Stimulated activated naive CD8-positive, alpha-beta T cell treated with anti-CD3 and anti-CD28 coated beads, Interleukin-15, Interleukin-2, amounts not matched to agents 100 U/mL and 50 U/mL, for 24 hours (primary cell): ENCODE measurements at places on chromosomes 2 and 18.

- no peak for DNase-seq
Observed at GRCh38 chr18:934518-935133, 30.0 kb downstream of the ADCYAP1 start.

- no peak for DNase-seq
Observed at GRCh38 chr2:11830708-11831301, 84.4 kb downstream of the LPIN1 start.

DNA sequence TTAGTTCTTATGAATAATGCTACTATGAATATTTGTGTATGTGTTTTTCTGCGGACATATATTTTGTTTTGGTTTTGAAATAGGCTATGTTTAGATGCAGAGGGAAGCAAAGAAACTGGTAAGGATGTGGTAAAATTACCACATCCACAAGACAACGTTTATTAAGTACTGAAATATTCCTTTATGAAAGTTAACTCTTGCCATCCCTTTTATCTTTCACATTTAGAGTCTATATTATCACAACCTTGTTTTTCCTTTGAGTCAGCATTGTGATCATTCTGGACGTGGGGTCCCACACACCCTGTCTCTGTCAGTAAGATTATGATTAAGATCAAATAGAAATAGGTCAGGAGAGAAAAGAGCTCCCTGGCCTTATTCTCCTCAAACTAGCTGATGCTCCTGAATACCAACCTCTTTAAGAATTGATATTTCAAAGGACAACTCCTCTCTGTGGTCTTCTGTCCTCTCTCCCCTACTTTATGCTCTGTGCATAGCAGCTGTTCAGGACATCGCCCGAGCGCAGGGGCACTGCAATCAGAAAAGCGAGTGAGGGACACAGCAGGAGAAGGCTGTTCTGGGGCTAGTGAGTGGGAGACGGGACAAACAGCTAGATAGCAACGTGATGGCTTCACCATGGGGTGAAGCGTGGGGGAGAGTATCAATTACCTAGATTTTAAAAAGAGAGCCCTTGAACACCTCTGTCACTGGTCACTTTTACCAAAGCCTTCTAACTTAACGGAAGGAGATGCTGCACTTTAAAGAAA, 12.2 kb downstream of the METAP1D start:
- no peak for DNase-seq

DNA sequence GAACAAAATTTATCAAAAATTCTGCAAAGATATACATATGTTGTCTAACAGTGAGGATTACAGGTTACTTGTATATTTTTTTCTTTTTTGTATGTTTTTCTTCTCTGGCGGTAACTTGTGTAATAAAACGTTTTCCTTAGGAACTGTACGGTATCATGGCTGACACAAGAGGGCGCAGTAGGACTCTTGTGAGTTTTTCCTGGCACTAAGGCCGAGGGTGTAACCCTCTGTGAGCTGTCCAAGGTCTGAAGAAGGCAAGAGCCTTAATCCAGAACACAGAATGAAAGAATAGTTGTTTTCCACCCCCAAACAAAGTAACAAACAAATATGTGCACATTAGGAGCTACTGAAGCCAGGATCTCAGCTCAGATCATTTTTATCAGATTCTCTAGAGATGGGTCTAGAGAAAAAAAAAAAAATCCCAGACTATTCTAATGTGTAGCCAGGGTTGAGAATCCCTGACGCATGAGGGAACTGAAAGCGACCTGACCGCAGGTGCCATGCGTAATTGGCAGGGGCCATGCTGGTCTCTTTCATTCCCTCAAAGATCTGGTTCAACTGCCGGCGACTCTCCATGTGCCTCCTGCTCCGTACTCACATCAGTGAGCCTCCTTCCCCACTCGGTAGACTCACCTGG, 27.0 kb downstream of the TMEM200C start:
- peak; percentile 40 for DNase-seq

GRCh38 chr18:8928044-8928443, 174.5 kb upstream of the NDUFV2 start:
- DNase-seq, result no peak

DNA sequence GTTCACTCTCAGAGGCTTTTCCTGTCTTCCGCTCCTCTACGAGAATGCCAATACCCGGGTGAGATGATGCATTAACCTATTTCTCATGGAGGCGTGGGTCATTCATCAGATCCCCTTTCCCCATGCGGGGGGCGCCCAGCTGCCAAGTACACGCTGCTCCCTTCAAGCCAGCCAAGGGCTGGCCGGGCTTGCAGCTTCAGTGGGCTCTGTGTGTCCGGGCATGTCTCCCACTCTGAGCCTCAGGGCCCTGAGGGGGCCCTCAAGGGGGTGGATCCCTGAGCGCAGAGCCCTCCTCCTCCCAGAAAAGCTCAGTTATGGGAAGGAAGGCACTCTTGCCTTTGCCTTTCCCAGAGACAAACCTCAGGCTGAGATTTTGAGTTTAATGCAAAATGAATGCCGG, 431.8 kb upstream of the MYT1L start:
- DNase-seq, result no peak

DNA sequence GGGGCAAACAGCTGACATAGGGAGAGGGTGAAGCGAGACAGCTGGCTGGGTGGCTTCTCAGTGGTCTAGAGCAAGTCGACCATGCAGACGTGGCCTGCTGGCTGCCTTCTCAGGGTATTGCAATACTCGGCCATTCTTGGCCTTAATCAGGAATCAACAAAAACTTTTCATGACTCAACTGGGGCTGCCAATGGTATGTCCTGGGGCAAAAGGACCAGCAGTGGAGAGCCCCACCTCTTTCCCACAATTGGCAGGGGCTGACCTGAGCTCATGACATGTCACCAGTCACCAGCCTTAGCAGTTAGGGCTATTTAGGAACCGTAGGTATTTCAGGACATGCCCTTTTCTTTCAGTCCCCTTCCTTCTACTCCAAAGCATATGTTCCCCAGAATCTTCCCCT, 19.1 kb downstream of the PLA2R1 start:
- no peak for DNase-seq

- no peak for DNase-seq
Observed at GRCh38 chr2:36545871-36546416, 52.0 kb downstream of the FEZ2 start.

GRCh38 chr18:54928236-54928635, 31.0 kb downstream of the CCDC68 start:
- DNase-seq, result no peak

DNA sequence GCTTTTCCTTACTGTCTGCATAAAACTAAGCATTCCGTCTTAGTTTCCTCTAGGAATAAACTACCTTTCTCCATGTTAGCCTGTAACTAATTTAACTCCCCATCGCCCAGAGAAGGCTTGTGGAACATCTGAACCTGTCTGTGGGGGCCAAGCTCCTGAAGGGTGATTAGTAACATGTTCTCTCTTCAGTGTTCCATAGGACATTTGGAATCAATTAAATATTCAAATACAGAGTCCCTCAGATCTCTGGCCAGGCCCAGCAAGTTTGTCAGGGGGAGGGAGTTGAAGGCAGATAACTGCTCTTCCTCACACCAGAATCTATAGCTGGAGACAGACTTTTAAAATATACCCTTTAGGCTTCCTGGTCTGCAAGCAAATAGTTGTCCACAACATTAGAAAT, 8.8 kb downstream of the RDH14 start:
- no peak for DNase-seq

GRCh38 chr2:234960175-234961088, 8.6 kb downstream of the SH3BP4 start:
- DNase-seq, result no peak

- peak; percentile 16 for DNase-seq
Observed at GRCh38 chr2:101157272-101157671, 6.1 kb upstream of the TBC1D8 start.

DNA sequence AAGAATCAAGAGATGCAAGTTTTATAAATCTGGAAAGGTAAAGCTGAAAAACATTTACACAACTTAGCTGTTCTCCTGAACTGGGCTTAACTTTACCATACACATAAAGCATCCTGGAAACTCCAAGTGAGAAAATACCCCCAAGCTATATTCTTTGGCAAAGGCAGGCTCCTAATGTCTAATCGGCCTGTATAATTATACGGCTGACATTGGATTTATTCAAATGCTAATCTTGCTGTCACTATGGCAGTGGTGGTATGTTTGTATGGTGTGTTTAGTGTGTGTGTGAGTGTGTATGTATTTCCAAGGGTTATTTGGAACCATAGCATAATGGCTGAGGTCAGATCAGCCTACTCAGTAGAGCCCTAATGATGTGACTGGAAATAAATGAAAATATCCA, 1031.8 kb upstream of the ZEB2 start:
- DNase-seq, result no peak

DNA sequence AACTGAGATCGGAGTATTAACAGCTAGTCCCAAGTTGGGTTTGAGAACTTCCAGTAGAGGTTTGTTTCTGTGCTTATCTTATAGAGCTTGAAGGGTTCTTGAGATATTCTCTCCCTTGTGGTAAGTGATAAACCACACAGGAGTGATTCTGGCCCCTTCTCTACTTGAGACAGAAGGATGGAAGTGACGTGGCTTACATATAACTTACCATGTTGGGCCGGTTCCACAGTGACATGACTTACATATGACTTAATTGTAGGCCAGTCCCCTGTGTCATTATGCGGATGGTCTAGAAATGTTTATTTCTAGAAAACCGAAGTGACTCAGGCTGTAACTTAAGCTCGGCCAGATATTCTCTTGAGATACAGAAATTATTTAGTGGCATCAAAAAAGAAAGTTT, 62.7 kb downstream of the TRAPPC12 start:
- DNase-seq, result no peak

GRCh38 chr2:151230627-151231140, 31.0 kb downstream of the RBM43 start:
- no peak for DNase-seq

DNA sequence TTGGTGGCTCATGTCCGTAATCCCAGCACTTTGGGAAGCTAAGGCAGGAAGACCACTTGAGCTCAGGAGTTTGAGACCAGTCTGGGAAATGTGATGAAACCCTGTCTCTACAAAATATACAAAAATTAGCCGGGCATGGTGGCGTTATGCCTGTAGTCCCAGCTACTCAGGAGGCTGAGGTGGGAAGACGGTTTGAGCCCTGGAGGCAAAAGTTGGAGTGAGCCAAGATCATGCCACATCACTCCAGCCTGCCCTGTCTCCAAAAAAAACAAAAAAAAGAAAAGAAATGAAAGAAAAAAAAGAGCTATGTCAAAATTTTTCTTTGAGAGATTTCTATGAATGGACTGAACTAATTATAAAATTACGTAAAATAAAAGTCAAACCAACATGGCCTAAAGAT, 34.7 kb downstream of the ROCK2 start:
- no peak for DNase-seq

DNA sequence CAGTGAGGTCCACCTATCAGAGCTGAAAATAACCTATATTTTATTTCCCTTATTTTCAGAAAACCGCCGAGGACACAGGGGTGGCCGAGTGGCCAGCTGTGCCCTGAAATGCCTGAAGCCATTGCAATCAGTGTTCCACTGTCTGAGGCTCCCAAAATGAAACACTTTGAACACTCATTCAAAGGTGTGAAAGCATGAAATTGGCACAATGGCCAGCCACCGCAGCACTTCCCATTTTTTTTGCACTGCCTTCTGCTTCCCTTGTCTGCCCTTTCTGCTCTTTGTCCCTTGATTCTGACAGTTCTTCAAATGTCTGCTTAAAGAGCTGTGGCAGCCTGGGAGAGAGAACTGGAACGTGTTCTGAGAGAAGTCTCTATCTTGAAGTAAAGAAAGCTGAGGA, 1127.5 kb upstream of the CELF4 start:
- DNase-seq, result no peak

- no peak for DNase-seq
Observed at GRCh38 chr2:163736433-163737189, 803 bp upstream of the FIGN start.

GRCh38 chr2:235951493-235951892, 216.7 kb downstream of the GBX2 start:
- no peak for DNase-seq

GRCh38 chr2:56108806-56109205, 75.0 kb upstream of the CCDC85A start:
- DNase-seq, result no peak

DNA sequence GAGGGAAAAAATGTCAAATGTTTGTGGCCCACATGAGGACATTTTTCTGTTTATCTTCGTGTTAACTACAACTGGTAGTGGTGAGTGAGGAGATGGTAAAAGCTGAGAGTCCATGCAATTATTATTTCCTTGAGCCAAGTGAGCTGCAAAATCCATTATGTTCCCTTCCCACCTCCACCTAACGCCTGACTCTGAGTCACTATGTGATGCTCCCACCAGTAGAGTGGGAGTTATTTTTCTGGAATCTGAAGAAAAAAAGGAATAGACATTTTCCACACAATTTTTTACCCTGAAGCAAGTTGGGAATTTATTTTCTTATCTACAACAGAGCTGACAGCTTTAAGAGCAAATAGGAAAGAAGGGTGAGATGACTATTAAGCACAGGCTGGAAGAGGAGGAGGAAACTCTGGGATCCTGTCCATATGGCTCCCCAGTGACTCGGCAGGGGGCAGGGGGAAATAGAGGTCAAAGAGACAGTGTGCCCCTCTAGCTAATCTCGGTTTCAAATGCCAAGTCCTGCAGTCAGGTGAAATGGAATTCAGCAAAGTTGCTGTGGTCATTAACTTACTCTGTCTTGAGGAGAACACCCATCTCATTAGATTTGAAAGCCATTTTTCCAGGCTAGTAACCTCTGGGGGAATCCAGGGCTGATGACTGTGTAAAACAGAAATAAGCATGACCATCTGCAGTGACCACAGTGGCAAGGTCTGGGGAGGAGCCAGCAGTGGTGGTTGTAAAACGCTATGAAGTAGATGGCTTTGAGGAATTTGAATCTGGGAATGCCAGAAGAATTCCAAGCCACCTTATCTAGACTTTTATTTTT, 463.9 kb downstream of the STK39 start:
- DNase-seq, result no peak

DNA sequence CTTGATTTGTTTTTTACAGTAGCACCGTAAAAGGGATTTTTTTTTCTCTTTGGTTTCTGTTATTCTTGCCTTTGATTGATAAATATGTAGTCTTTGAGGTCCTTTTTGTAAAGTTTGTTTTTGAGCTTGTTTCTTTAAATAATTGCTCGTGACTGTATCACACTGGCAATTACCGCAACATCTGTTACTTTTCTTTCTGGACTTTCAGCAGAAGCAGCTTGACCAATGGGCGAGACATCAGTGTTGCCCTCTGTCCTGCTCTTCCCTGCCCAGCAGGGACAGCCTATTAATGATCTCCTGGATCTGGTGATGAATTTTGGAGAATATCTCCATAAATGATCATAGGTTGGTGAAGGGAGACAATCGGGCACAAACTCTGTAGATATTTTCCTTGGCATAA, 74.9 kb downstream of the TDRD15 start:
- no peak for DNase-seq

- DNase-seq, result no peak
Observed at GRCh38 chr2:103960951-103961350, 893.0 kb upstream of the POU3F3 start.

DNA sequence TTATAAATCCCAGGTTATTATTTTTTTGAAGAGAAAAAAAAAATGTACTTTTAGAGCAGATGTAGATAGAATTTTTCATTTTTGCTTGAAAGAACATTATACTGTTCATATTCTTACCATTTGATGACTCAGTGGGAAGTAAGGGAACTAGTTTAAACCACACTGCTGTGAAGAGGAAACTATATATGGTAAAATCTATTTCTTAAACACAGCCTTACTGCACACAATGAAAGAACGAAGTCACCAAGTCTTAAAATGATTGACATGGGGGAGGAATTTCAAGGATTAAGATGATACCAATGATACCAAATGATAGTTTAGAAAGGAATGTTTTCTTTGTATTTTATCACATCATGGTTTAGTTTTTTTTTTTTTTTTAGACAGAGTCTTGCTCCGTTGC, 5.0 kb downstream of the ACTR2 start:
- DNase-seq, result no peak
